ENCODE measurements at places on chromosomes 5 and 9.

- DNase-seq, result no peak
Observed at GRCh38 chr5:1037123-1037670, 28.6 kb downstream of the NKD2 start.

DNA sequence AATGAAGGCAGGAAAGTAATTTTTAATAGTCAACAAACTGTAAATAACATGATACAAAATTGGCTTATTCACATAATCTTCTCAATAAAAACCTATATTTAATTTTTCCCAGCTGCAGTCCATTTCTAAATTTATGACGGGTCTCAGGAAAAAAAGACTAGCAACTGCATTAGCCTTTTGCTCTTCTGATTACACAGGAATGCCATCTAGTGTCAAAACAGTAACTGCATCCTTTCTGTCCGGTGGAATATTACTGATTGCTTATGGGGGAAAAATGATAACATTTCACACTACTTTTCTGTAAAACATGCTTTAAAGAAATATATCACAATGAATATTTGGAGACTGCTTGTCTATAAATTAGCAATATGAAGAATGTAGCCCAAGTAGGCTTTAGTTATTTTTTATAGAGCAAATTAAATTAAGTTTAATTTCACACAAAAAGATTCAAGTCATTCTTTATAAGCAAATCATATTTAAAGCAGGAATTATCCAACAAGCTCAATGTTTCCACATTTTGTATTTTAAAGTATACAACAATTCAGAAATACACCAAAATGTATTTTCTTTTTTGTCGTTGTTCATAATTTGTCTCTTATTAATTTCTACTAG is 534.7 kb downstream of the CDH10 start:
- DNase-seq, result peak; percentile 12

DNA sequence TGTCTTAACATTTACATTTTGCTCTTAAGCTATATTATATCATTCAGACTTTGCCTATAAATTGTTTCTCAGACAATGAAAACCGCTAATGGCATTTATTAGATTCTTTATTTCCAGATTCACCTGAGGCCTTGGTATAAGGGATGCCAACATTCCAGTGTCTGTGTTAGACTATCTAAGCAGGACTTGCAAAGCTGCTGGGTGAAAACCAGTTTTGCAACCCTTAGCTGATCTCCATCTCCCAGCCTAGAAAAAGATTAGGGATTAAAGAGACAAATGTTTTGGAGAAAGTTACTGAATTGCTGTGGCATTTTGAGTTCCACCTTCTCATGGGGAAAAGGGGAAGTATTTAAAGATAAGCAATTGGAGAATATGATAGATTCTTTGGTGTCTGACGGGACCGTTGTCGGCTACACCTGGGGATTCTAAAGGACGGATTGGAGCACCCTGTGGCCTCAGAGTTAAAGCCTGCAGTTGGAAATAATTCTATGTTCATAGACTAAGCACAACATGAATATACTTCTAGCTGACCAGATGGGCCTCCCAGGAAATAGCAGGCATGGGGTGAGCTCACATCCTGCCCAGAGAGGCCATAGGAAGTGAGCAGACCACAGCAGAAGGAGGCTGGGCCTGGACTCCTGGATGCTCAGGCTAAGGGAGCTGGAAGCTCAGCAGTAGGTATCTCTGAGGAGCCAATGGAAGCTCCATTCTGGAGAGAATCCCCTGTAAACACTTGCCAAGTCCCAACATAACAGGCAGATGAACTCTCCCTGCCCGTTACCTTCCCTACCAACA is 21.8 kb downstream of the ENTREP1 start:
- DNase-seq, result peak; percentile 15

- peak; percentile 40 for DNase-seq
Observed at GRCh38 chr9:125522328-125522725, 184.7 kb downstream of the MAPKAP1 start.
